ENCODE measurements at places on chromosomes 12 and 14.

GRCh38 chr14:65336191-65336591 lies 76.3 kb upstream of the FUT8 start:
- no peaks in the 10 kb centered on the region for H3K36me3 ChIP-seq
- H3K27ac ChIP-seq = peak overlapping the region; percentile 72
- peaks cover 35% of the 10 kb centered on the region for H3K4me1 ChIP-seq
- no peak for DNase-seq
- no peaks in the 10 kb centered on the region for H3K27me3 ChIP-seq
- H3K4me3 ChIP-seq = peak overlapping the region; percentile 4

DNA sequence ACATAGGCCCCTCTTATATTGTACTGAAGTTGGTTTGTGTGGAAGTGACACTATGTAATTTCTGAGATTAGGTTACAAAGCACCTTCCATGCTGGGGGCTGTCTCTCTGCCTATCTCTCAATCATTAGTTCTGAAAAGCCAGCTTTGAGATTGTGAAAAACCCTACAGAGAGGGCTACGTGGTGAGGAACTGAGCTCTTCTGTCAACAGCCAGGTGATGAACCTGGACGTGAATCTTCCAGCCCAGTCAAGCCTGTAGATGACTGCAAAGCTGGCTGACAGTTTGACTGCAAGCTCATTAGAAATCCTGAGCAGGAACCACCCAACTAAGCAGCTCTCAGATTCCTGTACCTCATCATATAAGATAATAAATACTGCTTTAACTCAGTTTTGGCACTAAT lies 36.3 kb upstream of the BBS10 start:
- peaks cover 46% of the 10 kb centered on the region for H3K36me3 ChIP-seq
- no peak overlapping the region for H3K27ac ChIP-seq
- H3K4me1 ChIP-seq = no peaks in the 10 kb centered on the region
- DNase-seq = no peak
- no peaks in the 10 kb centered on the region for H3K27me3 ChIP-seq

DNA sequence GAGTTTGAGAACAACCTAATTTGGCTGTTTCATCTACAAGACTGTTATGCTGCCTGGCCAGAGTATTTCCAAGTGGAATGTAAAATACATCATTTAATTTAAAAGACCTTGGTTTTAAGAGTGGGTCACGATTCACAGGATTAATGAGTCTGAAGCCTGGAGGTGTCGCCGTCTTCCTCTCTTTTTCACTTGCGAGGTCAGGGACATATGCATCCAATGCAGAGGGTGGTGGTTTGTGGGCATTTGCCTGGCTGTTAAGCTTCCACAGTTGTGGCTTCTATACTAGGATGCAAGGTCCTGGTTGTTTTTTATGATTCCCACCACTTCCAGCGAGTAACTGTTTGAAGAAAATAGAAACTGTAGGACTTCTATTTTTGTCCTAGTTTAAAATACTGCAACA lies 22.8 kb upstream of the RASSF3 start:
- H3K36me3 ChIP-seq = no peaks in the 10 kb centered on the region
- H3K4me1 ChIP-seq = peaks cover 13% of the 10 kb centered on the region
- H3K27me3 ChIP-seq = no peaks in the 10 kb centered on the region
- H3K4me3 ChIP-seq = no peak overlapping the region
- DNase-seq = no peak

DNA sequence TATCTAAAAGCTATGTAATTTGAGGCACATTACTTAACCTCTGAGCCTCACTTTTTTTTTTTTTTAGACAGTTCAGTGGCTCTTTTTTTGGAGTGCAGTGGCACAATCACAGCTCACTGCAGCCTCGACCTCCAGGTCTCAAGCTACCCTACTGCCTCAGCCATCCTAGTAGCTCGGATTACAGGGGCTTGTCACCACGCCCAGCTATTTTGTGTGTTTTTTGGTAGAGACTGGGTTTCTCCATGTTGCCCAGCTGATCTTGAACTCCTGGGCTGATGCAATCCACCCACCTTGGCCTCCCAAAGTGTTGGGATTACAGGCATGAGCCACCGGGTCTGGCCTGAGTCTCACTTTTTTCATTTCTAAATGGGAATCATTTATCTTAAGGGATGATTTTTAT lies 192.0 kb upstream of the PDZRN4 start:
- no peaks in the 10 kb centered on the region for H3K4me1 ChIP-seq
- H3K4me3 ChIP-seq = no peak overlapping the region
- no peak for DNase-seq
- H3K36me3 ChIP-seq = no peaks in the 10 kb centered on the region
- no peak overlapping the region for H3K27ac ChIP-seq
- no peaks in the 10 kb centered on the region for H3K27me3 ChIP-seq
